ENCODE measurements at places on chromosomes 16 and 17. TPM values are rescaled to one million over a fixed set of nuclear protein-coding genes. Genes with fewer than 3 reads are reported as not detected.

- DNase-seq, result no peak
These were observed 66.9 kb downstream of the PLXDC1 start for GRCh38 chr17:39084558-39084957.

DNA sequence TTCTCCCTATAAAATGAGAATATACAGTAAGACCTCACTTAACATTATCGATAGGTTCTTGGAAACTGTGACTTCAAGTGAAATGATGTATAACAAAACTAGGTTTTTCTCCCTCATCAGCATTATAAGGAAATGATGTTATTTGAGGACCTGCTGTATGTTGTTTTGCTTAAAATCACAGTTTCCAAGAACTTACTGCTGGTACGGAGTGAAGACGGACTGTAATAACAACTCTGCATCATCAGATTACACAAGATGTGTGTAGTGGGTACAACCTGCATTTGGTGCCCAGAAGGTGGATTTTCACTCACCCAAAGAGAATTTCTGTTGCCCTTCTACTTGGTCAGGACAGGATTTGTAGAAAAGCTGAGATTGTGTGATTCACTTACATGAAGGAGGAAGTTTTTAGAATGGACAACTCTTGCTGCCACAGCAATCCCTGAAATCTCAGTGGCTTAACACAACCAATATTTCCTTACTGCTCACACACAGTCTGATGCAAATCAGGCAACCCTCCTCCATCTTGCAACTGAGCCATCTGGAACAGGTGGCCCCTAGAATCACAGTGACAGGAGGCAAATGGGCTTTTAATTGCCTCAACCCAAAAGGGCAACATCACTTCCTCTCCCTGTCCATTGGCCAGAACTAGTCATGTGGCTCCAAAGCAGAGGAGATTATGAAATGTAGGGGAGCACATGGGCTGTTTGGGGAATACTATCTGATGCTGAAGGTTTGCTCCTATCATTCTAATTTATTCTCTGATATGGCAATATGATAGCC is 67.6 kb upstream of the CACNG5 start:
- DNase-seq, result no peak

GRCh38 chr17:36901506-36901905 is 35.8 kb upstream of the LHX1 start:
- no peak for DNase-seq

DNA sequence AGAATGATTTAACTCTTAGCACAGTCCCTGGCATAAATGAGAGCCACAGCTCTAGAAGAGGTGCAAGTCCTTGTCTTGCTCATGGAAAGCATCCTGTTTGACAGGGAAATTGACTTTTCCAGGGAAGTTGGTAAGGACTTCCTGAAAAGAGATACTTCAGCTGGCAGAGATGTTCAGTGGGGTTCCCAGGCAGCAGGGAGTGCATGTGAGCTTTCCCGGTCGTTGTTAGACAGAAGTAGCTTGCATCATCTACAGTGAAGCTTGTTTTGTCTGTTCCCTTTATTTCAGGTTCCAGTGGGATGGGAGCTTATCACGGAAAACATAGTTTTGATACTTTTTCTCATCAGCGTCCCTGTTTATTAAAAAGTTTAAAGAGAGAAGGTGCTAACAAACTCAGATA is 22.9 kb downstream of the ALDH3A2 start:
- DNase-seq, result no peak

DNA sequence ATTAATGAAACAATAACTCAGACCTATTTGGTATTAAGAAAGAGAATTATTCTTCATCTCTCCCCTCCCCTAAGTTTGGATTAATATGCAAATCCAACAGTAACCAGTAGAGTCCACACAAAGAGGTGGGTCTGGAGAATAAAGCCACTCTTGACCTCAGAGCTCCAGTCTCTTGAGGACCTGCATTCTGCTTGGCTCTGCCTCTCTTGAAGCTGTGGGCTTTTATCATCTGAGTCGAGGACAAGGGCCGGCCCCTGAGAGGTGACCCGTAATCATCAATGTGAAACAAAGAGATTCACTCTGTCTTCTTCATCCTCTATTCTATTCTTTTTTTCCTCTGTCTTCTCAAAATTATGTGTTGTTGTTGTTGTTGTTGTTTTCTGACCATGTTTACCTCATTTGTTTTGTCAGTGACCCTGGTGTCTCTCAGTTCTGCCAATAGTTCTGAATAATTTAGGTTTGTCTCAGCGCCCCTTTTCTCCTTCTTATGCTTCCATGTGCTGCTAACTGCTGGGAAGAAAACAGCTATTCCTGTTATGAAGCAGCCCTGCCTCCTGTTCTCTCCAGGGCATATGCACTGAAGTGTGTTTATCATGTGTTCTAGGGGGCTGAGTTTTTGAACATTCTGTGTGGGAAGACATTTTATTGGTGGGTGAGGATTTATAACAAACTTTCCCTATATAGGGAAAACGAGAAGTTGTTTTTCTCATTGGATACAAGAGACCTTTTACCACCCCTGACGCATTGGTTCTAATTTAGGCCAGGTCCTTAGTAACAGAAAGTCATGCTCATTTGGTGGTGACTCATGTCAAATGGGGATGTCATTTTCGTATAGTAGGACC is 135.8 kb downstream of the TRIM37 start:
- no peak for DNase-seq

CDT1 gene
- 0.57 TPM for total RNA-seq

DNA sequence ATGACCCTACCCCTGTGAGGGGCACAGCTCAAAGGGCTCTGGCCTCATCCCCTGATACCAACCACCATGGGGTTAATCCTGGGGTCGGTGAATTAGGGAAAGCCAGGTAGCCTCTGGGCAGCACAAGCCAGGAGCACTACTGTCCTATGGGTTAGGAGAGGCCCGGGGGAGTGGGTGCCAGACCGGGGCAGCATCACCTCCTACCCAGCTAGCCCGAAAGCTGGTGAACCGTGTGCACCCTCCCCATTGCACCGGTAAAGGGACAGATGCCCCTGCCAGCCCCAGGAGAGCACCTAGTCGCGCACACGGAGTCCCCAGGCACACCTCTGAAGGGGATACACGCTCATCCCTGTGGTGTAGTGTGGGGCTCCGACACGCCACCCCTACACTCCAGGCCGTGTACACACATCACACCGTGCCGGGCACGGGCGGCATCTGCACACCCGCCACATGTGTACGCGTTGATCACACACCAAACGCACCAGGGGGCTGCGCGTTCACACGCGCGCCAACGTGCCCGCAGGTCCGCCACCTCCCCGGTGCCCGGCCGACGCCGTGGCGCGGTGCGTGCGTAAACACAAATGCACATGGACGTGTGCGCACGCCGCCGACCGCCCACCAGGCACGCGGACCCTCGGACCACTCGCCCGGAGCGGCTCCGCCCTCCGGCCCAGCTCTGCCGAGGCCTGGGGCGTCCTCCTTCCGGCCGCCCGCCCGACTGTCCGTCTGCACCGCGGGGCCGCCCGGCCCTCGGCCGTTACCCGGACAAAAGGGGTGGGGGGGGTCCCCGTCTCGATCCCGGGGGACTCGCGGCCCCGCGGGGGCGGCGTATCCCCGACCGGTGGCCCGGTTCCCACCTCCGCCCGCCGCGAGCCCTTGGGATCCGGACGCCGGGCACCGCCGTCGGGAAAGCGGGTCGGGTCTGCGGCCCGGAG is 785 bp downstream of the UBALD1 start:
- DNase-seq, result no peak

KCNH4 gene
- total RNA-seq, result 0.33 TPM

DNA sequence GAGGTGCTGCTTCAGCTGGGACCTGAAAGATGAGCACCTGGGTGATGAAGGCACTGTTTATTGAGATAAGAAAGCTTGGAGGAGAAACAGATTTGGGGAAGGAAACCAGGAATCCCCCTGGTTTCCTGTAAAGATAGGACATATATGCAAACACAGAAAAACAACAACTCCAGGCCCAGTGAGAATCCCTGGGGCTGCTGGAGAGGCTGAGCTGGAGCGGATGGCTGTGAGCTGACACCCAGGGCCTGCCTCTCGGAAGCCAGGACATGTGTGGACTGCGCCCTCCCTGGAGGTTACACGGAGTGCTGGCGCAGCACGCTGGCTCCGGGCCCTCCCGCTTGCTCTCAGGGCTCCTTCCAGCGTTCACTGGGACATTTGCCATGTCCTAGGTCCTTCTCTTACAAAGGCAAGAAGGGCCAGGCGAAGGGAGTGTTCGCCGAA is 57.5 kb downstream of the CYB5B start:
- peak; percentile 94 for DNase-seq

- no peak for DNase-seq
These were observed 136.3 kb downstream of the NLK start for GRCh38 chr17:28178800-28179199.

DNA sequence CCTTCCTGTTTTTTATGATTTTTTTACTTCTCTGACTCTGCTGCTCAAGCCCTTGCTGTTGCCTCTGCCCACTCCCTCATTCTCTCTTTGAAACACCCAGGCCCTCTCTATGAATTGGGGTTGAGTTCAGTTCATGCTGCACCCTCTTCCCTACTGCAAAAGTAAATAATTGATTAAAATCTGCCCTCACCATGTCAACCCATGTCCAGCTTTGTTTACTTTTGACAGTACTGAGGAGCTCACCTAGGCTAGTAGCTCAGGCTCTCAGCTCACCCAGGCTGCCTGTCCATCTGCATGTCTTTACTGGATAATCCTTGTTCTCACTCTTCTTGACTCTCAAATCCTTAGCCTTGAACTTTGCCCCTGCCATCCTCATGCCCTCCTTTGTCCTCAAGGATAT is 95.2 kb downstream of the SPACA3 start:
- no peak for DNase-seq

DNA sequence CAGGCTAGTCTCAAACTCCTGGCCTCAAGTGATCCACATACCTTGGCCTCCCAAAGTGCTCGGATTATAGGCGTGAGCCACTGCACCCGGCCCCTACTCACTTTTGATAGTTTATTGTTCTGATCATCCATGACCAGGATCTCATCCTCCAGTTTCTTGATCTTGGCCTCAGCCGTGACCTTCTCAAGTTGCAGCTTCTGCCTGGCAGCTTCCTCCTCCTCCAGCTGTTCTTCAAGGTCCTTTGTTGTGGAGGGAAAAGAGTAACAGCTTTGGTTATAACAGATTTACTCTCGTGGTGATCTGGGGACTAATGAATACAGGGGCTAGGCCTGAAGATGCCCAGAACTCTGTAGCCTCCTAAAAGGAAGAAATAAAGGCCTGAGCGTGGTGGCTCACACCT is 89.9 kb downstream of the NDE1 start:
- no peak for DNase-seq

- no peak for DNase-seq
These were observed 581.8 kb downstream of the HS3ST4 start for GRCh38 chr16:26273607-26274006.

- no peak for DNase-seq
These were observed 31.3 kb upstream of the KPNB1 start for GRCh38 chr17:47618410-47618809.

DNA sequence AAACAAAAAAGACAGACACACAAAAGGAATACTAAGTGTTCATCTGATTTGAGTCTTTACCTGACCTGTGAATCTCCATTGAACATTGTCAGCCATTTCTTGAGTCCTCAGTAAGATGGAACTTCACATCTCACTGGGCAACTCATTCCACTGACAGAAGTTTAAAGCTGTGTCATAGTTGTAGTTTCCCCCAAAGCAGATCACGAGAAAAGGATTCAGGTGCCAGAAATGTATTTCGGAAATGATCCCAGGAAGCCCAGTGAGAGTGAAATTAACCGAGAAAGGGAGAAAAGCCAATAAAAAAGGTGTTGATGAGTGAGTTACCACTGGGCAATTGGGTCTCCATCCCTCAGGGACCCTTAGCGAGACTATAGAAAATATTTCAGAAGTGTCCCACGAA is 6.5 kb downstream of the CHD9 start:
- no peak for DNase-seq
